ENCODE measurements at places on chromosomes 5 and 9. TPM values are rescaled to one million over a fixed set of nuclear protein-coding genes. Genes with fewer than 3 reads are reported as not detected.

DNA sequence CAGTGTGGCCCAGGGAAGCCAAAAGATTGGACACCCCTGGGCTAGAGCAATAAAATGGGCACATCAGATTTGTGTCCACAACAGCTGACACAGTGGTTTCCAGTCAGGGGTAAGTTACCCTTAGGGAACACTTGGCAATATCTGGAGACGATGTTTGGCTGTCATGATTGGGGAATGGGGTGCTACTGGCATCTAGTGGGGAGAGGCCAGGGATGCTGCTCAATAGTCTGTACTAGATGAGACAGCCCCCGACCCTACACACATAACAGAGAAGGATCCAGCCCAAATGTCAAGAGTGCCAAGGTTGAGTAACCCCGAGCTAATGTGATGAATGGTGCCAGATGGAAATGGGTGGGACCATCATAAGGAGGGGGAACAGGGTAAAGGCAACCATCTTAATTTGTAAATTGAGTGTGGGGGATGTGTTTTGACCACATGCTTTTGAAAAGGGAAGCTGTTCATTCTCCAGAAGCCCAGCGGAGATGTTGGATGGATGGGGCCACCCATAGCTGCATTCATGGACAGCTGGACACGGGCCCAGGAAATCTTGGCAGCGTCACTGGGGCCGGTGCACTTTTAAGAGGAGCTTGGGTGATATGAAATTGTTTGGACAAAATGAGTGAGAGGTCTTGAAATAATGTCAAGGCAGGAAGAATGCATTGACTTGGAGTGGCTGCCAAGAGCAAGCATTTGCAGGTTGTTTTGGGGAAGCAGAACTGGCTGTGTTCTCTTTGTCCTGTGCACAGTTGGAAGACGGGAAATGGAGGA is 33.4 kb downstream of the SYK start:
- DNase-seq: no peak
- no peaks in the 10 kb centered on the region for H3K27me3 ChIP-seq
- H3K4me1 ChIP-seq: no peaks in the 10 kb centered on the region
- H3K4me3 ChIP-seq: no peak overlapping the region
- H3K36me3 ChIP-seq: no peaks in the 10 kb centered on the region

GRCh38 chr5:143237664-143238063 is 165.8 kb downstream of the NR3C1 start:
- DNase-seq: no peak
- H3K27ac ChIP-seq: no peak overlapping the region
- H3K4me3 ChIP-seq: no peak overlapping the region
- no peaks in the 10 kb centered on the region for H3K36me3 ChIP-seq

- H3K36me3 ChIP-seq: no peaks in the 10 kb centered on the region
- no peak overlapping the region for H3K27ac ChIP-seq
- H3K27me3 ChIP-seq: no peaks in the 10 kb centered on the region
- H3K4me3 ChIP-seq: no peak overlapping the region
These were observed 139.3 kb upstream of the NR3C1 start for GRCh38 chr5:143542798-143543144.

DNA sequence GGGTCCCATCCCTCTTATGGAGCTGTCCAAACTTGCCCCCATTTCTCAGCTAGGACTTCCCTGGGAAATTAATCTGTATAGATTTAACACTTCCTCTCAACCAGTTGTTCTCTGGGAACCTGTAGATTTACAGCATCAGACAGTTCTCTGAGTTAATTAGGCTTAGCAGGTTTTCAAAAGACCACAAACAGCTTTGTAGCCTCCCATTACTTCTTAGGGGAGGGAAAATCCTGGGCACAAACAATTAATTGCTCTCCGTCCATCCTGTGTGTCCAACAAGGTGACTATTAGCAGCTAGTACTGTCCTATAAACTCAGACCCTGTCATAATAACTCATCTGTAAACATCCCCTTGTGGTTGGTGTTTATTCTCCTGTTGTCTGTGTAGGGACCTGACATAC is 197.9 kb downstream of the GOLPH3 start:
- H3K36me3 ChIP-seq: no peaks in the 10 kb centered on the region
- H3K27ac ChIP-seq: no peak overlapping the region
- H3K4me1 ChIP-seq: no peaks in the 10 kb centered on the region
- no peak overlapping the region for H3K4me3 ChIP-seq

DNA sequence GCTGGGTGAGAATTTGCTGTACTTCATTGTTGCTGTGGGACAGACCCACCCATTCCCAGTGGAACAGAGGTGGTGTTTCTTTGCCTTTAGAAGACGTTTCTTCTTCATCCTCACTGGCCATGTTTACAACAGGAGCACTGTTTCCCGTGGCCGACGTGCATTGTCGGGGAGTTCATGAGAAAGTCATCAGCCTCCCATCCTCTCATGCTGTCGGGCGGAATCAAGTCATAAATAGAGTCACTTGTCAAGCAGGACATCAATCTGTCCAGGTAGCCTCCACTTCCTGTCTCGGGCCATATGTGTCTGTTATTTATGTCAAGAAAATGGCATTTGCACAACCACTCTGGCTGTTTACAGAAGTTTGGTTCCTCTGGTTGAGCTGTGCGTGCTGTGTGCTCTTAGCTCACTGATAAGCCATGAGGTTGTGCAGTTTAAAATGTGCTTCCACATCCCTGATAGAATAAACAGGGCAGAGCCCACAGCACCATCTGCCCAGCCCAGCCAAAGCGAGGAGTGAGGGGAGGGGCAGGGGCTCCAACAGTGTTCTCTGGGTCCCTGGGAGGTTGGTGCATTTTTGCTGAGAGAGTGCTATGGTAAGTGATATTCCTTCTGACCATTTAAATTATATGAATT is 401.9 kb upstream of the IRX2 start:
- DNase-seq: no peak
- no peak overlapping the region for H3K4me3 ChIP-seq
- H3K4me1 ChIP-seq: no peaks in the 10 kb centered on the region
- no peak overlapping the region for H3K27ac ChIP-seq
- no peaks in the 10 kb centered on the region for H3K36me3 ChIP-seq

- H3K4me3 ChIP-seq: no peak overlapping the region
- DNase-seq: no peak
- H3K36me3 ChIP-seq: no peaks in the 10 kb centered on the region
- H3K27me3 ChIP-seq: no peaks in the 10 kb centered on the region
- H3K4me1 ChIP-seq: no peaks in the 10 kb centered on the region
These were observed 124.8 kb upstream of the RAD23B start for GRCh38 chr9:107158321-107158720.

DNA sequence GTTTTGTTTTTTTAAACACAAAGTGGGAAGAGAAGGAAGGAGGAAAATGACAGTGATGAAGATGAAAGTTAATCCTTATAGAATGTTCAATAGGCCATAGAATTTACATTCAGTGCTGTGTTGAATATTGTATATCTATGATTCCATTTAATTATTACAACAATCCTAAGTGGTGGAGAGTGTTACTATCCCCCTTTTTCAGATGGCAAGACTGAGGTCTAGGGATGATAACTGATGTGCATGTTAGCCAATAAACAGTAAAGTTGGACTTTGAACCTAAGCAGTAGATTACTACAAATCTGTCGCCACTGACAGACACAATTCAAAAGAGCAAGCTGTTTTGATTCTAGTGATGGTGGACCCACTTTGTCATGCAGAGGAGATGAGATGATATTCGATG is 237.9 kb downstream of the ARHGAP26 start:
- no peak overlapping the region for H3K4me3 ChIP-seq
- no peaks in the 10 kb centered on the region for H3K4me1 ChIP-seq
- no peak for DNase-seq
- H3K27me3 ChIP-seq: no peaks in the 10 kb centered on the region
- H3K36me3 ChIP-seq: no peaks in the 10 kb centered on the region

- H3K4me1 ChIP-seq: no peaks in the 10 kb centered on the region
- H3K27ac ChIP-seq: no peak overlapping the region
- H3K27me3 ChIP-seq: no peaks in the 10 kb centered on the region
- H3K4me3 ChIP-seq: no peak overlapping the region
- DNase-seq: no peak
- no peaks in the 10 kb centered on the region for H3K36me3 ChIP-seq
These were observed 74.0 kb upstream of the TRPC7 start for GRCh38 chr5:136439367-136439766.

GRCh38 chr5:79130781-79131180 is 19.2 kb downstream of the BHMT start:
- no peak for DNase-seq
- no peaks in the 10 kb centered on the region for H3K36me3 ChIP-seq
- no peak overlapping the region for H3K27ac ChIP-seq

- H3K4me3 ChIP-seq: peak overlapping the region; percentile 76
- H3K4me1 ChIP-seq: no peaks in the 10 kb centered on the region
- H3K27me3 ChIP-seq: no peaks in the 10 kb centered on the region
- no peak for DNase-seq
- H3K27ac ChIP-seq: peak overlapping the region; percentile 98
These were observed 778 bp downstream of the TRIM41 start for GRCh38 chr5:181223729-181224389.

- H3K27me3 ChIP-seq: no peaks in the 10 kb centered on the region
- no peak for DNase-seq
- H3K4me3 ChIP-seq: no peak overlapping the region
- no peaks in the 10 kb centered on the region for H3K36me3 ChIP-seq
- no peaks in the 10 kb centered on the region for H3K4me1 ChIP-seq
- H3K27ac ChIP-seq: no peak overlapping the region
These were observed 3.1 kb upstream of the GNA14 start for GRCh38 chr9:77651203-77651602.

- H3K36me3 ChIP-seq: no peaks in the 10 kb centered on the region
- no peak for DNase-seq
- H3K27me3 ChIP-seq: no peaks in the 10 kb centered on the region
- H3K4me3 ChIP-seq: no peak overlapping the region
- no peak overlapping the region for H3K27ac ChIP-seq
These were observed 948.9 kb upstream of the ARRDC3 start for GRCh38 chr5:92332039-92332438.

GRCh38 chr5:88792144-88792840 is 90.7 kb downstream of the MEF2C start:
- no peaks in the 10 kb centered on the region for H3K4me1 ChIP-seq
- no peak for DNase-seq
- H3K4me3 ChIP-seq: no peak overlapping the region
- no peaks in the 10 kb centered on the region for H3K36me3 ChIP-seq
- no peak overlapping the region for H3K27ac ChIP-seq

- H3K4me3 ChIP-seq: no peak overlapping the region
- DNase-seq: no peak
- H3K4me1 ChIP-seq: no peaks in the 10 kb centered on the region
- H3K27me3 ChIP-seq: no peaks in the 10 kb centered on the region
These were observed 28.3 kb upstream of the NR3C1 start for GRCh38 chr5:143431789-143432188.

GRCh38 chr5:137320056-137321045 is 178.8 kb downstream of the SPOCK1 start:
- H3K4me1 ChIP-seq: no peaks in the 10 kb centered on the region
- no peak overlapping the region for H3K4me3 ChIP-seq
- H3K27me3 ChIP-seq: no peaks in the 10 kb centered on the region
- H3K27ac ChIP-seq: no peak overlapping the region
- DNase-seq: no peak

DNA sequence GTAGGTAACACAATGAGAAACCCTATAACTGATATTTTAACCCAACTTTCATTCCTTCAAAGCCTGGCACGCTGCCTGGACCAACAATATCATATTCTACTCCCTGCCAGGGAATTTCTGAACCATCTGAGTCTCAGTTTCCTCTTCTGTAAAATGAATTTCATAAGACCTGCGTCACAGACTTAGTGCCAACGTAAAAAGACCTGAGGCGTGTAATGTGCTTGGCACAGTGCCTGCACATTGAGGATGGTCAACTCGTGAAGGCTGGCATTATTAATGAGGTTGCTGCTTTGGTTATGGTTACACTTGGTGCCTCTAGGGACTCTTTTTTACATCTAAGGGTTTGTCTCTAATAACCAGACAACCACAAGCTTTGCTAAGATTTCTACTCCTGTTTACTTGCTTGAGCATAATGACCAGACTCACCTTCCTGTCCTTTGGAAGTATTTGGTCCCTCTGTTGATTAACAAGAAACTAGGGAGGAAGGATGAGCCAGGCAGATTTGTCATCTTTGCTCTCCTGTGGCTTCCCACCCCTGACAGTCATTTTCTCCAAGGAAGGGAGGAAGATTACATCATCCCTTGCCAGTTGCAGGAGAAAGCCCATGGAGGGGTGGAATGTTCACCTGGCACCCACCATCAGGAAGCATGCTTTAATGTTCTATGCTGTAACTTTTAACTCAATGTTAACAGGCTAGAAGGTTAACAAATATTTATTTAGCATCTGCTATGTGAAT is 79.0 kb downstream of the PAPPA start:
- H3K4me3 ChIP-seq: no peak overlapping the region
- no peaks in the 10 kb centered on the region for H3K27me3 ChIP-seq
- H3K36me3 ChIP-seq: no peaks in the 10 kb centered on the region
- no peak for DNase-seq
- peak overlapping the region; percentile 55 for H3K27ac ChIP-seq

- no peaks in the 10 kb centered on the region for H3K27me3 ChIP-seq
- no peak overlapping the region for H3K4me3 ChIP-seq
- H3K4me1 ChIP-seq: no peaks in the 10 kb centered on the region
- H3K27ac ChIP-seq: no peak overlapping the region
These were observed 181.1 kb upstream of the SPEF2 start for GRCh38 chr5:35436400-35437057.

DNA sequence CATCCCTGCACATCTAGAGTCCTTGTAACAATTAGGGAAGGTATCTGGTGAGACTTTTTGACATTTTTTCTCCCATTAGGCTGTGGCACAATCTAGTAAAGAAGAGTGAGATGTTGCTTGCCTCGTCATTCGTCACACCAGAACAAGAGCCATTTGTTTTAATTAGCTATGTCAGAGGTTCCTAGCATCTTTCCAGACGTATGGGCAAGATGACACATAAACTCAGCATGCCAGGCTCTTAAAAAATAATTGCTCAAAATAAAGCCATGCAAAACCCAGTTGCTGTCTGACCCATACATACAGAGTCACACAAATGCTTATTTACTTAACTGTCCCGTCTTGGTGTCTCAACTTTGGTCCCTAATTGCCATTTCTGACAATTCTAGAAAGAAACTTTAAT is 125.9 kb downstream of the TRPM3 start:
- DNase-seq: no peak
- no peaks in the 10 kb centered on the region for H3K36me3 ChIP-seq
- no peaks in the 10 kb centered on the region for H3K27me3 ChIP-seq
- no peaks in the 10 kb centered on the region for H3K4me1 ChIP-seq

DNA sequence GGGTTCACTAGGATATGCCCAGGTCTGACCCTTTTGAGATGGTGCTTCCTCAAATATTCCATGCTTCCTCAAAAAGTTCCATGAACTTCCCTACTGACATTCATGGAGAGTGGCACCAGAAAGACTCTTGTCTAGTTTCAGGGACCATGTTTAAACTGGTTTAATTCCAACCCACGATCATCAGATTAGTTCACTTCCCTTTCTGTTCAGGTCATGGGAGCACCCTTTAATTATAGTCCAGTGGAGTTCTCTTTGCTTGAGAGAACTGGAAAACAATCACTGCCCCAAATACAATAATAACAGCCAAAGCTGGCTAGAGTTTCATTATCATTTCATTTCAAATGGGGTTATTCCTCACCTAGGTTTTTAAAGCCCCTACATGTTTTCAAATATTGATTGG is 9.7 kb upstream of the ERBIN start:
- DNase-seq: no peak
- no peaks in the 10 kb centered on the region for H3K27me3 ChIP-seq
- no peaks in the 10 kb centered on the region for H3K4me1 ChIP-seq
- no peak overlapping the region for H3K4me3 ChIP-seq
- H3K27ac ChIP-seq: no peak overlapping the region

The LVRN gene
- total RNA-seq: not detected

The LCN2 gene
- total RNA-seq: not detected

The FBN2 gene
- 1.0 TPM for total RNA-seq

The EQTN gene
- 2.8 TPM for total RNA-seq

The SCAMP1 gene
- 14.9 TPM for total RNA-seq

The STKLD1 gene
- total RNA-seq: not detected

Measured in uterus (tissue), 4 donors.